Stimulated activated CD4-positive, alpha-beta T cell treated with anti-CD3 and anti-CD28 coated beads, Interleukin-15, amount 100 ng/mL, for 1 hour (primary cell): ENCODE measurements at places on chromosomes 1 and 21.

GRCh38 chr1:4594286-4594991, 60.0 kb upstream of the AJAP1 start:
- DNase-seq, result no peak

DNA sequence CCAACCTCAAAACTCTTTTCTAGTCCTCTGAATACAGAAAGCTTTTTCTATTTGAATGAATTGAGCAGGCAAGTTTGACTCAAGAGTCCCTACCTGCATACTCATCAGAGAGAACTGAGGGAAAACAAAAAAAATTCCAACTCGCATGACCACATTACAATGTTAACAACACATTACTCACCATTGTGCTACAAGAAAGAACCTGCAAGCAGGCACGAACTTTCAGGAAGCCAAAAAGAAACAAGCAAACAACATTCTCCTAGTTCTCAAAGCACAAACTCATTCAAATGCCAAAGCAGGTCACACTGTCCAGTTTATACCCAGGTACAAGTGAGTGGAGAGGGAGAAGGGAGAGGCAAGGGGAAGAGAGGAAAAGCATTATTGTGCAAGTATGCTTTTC, 14.6 kb downstream of the OTUD7B start:
- no peak for DNase-seq

DNA sequence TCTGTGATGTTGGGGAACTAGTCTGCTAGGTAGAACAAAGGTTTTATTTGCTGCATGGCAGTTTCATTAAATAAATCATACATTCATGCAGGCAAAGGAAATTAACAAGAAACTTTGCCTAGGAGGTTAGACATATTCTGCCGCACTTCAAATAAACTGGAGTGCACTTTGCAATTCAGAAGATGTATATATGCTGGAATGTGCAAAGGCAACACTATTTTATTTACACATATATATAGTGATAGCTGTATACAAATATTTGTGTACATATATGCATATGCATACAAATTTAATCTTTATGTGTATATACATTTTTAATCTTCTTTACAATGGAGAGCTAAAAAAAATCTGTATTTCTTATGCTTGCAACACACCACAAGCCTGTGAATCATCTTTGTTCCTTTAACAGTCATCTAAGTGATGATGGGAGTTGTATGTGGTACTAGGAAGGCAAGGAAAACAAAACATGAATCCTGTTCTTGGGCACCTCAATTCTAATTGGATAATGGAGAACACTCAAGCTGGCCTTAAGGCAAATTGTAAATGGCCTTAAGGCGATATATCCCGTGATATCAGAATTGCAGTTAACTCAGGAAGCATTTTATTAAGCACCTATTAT, 605.8 kb upstream of the CAMK1G start:
- DNase-seq, result no peak

DNA sequence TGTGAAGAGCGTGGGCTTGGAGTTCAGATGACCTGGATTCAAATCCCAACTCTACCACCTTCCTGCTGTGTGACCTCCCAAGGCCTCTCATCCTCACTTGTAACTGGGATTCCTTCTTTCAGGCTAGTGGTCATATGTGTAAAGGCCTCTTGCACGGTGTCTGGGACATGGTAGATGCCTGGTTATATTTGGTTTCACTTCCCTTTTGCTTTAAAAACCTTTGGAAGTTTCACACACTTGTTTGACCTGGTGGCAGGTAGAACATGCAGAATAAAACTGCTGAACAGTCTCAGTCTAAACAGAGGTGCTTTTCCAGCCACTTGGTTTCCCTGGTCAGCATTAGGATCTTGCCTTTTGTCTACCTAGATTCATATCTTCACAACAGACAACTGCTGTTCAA, 37.0 kb upstream of the RCAN3 start:
- no peak for DNase-seq

GRCh38 chr1:227934476-227935313, 13.0 kb downstream of the WNT9A start:
- no peak for DNase-seq

GRCh38 chr1:114610546-114611245, 29.3 kb upstream of the BCAS2 start:
- no peak for DNase-seq

GRCh38 chr1:115182012-115182715, 92.9 kb upstream of the TSPAN2 start:
- DNase-seq, result no peak

DNA sequence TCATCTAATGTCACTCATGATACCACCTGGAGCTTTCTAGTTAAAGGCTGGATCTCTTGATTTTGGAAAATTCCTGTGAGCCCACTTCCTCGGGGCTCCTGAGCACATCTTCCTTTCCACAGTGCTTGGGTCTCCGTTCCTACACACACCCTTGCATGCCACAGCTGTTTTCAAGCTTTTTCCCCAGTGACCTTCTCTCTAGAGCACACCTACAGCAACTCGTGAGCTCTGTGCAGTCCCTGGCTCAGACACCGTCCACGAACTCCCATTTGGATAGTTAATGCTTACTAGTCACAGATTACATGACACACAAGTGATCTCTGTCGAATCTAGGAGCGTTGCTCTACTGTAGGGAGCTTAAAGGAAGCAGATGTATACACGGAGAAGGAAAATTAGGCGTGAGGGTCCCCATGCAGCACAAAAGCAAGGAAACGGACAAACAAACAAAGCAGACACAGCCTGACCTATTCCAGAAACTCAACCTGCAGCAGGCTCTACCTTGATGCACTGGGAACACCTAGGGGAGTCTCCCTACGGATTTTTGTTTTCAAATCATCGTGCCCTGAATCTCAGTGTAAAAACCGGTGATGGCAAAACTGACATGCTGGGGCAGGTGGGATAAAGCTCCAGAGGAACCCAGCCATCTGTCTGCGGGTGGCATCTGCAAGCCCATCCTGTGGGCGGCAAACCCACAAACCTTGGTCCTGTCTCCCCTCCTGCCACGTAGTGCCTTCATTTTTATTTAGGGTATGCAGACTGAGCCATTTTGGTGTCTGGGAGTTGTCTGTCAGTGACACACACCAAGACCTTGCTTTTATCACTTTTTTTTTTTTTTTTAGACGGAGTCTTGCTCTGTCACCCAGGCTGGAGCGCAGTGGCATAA, 177.8 kb downstream of the RUNX1 start:
- no peak for DNase-seq

GRCh38 chr1:31674626-31675025, 29.2 kb downstream of the COL16A1 start:
- no peak for DNase-seq

GRCh38 chr21:36584980-36585940, 105.3 kb upstream of the CLDN14 start:
- DNase-seq, result no peak

DNA sequence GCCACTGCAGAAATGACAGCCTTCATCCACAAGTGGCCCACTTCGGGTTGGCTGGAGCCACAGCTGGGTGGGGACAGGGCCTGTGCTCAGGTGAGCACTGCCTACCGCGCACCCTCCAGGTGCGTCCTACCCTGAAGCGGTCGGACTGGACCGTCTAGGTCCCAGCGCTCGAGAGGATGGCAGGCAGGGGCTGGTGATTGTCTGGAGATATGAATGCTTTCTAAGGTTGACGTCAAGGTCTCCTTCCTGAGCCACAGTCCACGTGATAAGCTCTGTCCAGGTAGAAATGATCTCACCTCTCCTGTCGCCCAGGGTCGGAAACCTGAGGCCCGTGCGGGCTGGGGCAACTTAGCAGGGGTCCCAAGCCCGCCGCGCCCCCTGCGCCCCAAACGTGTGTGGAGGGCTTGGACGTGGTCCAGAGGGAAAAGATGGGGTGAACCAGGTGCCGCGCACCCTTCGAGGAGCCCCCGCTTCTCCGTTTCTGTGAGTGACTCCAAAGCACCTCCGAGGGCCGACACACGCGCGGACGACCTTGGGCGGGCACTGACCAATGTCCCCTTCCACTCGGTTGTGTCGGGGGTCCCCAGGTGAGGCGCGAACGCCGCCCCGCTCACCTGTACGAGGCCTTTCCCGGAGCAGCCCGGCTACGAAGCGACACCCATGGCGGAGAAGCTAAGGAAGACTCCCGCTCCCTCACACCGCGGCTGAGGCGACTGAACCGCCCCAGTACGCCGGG, 853 bp upstream of the DOP1B start:
- DNase-seq, result no peak

DNA sequence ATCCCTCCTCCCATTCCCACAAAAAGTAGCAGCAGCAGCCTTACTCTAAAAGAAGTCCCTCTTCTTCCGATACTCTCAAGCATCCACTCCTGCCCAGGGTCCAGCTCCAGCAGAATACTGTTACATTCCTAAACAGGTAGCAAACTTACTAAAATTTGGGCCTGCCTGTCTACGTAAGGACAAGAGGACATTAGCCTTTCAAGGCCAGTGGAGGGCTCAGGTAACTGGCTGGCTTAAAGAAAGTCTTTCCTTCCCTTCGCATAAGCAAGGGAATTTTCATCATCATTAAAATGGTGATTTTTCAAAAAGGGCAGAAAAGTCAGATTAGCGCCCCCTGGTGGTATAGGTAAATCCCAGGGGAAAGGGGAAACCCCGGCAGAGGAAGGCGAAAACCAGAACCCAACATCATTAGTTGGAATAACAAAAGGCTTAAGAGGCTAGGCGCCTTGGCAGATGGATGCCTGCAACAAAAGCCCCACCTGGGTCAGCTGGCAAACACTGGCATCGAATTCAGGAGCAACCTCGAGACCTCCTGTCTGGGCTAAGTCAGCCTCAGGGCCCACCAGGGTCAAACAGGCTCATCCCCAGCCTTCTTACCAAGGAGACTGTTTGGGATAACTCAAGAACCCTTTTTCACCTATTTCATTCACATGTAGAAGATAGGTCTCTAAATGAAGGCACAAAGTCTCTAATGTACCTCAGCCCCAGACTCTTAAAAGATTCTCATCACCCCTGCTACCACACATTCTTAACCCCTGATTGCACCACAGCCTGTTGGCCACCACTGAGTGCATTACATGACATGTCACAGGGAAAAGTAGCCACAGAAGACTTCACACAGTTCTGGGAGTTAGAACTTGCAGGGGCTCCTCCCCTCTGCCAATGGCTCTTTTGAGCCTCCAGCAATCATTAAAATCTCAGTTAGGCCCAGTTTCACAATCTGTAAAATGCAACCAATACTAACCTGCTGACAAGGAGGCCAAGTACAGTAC, 36.7 kb downstream of the ERI3 start:
- no peak for DNase-seq

- DNase-seq, result no peak
Measured at GRCh38 chr1:116150368-116150767, 39.2 kb downstream of the MAB21L3 start.

- DNase-seq, result no peak
Measured at GRCh38 chr1:203136409-203137042, 9.0 kb downstream of the ADORA1 start.

DNA sequence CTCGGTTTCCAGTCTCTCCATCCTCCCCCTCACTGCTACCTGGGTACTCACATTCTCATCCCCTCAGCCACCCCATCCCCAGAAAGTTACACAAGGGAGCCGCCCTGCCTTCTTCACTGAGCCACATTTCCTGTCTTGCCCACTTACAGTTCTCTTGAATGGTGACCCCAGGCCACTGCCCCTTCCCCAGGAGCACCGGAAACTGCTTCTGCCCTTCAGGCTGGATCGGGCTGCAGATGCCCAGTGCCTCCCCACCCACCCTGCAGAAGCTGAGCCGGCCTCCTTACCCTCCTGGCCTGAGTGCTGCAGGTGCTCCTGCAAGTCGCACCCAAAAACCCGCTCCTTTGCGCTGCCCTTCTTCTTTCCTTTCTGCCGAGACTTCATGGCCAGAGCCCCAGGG, 450 bp downstream of the ARHGAP30 start:
- no peak for DNase-seq

- no peak for DNase-seq
Measured at GRCh38 chr1:241789061-241789460, 58.9 kb upstream of the EXO1 start.
